Stimulated activated CD4-positive, alpha-beta T cell treated with anti-CD3 and anti-CD28 coated beads, Interleukin-4, amount 100 ng/mL, for 24 hours (primary cell): ENCODE measurements at places on chromosomes 4 and X.

DNA sequence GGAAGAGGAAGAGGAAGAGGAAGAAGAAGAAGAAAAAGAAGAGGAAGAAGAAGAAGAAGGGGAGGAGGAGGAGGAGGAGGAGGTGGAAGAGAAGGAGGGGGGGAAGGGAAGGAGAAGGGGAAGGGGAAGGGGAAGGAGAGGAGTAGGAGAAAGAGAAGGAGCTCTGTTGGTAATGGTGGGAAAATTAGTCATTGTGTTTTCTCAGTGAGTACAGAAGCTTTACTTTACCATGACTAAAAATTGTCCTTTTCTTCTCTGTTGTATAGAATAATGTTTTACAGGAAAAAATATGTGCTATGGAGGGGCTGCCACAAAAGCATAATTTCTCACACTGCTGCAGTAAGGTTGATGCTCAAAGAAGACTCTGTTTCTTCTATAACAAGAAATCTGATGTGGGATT is 4.1 kb downstream of the AFM start:
- DNase-seq, result no peak

- peak; percentile 8 for DNase-seq
Observed at GRCh38 chrX:41664375-41664901, 24.3 kb upstream of the GPR34 start.

- no peak for DNase-seq
Observed at GRCh38 chrX:39894683-39895082, 203.1 kb downstream of the BCOR start.

- no peak for DNase-seq
Observed at GRCh38 chr4:154044108-154044531, 255.2 kb upstream of the SFRP2 start.

GRCh38 chr4:159349332-159349731 is 246.5 kb downstream of the RAPGEF2 start:
- DNase-seq, result no peak

DNA sequence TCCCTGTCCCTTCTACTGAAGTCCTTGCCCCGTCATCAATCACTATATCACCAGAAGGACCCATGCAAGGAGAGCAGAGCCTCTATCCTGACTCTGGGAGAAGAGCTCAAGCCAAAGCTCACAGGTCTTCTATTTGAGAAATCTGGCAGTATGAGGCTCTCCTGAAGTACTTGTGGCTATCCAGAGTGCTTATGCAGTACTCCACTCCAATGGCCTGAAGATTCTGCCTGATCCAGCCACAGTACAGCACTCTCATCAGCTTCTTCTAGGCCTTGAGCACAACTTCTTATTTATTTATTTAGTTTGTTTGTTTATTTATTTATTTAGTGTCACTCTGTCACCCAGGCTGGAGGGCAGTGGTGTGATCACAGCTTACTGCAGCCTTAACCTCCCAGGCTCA is 13.0 kb downstream of the USP26 start:
- no peak for DNase-seq

- DNase-seq, result no peak
Observed at GRCh38 chrX:18855919-18856644, 127.8 kb downstream of the PHKA2 start.

DNA sequence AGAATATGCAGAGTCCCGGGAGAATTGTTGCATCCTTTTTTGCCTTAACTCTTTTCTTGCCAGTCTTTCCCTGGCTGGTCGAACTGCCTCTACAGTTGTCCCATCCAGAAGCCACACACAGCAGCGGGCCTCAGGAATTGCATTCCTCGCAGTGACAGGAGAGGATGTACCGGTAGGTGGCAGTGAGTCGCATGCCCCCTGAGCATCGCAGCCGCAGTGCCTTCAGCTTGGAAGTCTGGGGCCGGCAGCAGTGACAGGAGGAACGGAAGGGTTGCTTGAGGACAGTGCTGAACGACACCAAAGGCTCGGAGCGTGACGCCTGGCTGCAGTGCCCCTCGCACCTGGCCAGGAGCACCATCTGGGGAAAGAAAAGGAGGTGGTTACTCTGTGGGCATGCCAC is 23.5 kb downstream of the NDP start:
- DNase-seq, result peak; percentile 17

DNA sequence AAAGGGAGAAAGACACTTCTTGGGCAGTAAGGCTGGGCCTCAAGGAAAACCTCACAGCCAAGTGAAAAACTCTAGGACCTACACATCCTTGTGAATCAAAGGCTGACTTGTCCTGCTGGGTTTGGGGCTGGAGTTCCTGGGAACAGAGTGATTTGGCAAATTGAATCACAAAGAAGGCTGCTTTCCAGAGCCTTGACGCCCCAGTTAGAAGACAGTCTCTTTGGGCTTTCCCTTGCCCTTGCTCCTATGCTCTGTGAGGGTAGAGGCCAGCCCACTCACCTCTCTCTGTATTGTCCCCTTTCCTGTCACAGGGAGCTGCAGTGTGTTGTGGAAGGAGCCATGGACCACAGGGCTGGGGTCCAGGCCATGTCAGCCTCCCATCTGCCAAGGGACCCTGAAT is 9.6 kb downstream of the AMER1 start:
- DNase-seq, result no peak

GRCh38 chr4:87012265-87012953 is 77.6 kb downstream of the AFF1 start:
- DNase-seq, result no peak

GRCh38 chrX:9626379-9626778 is 139.3 kb downstream of the GPR143 start:
- DNase-seq, result no peak

DNA sequence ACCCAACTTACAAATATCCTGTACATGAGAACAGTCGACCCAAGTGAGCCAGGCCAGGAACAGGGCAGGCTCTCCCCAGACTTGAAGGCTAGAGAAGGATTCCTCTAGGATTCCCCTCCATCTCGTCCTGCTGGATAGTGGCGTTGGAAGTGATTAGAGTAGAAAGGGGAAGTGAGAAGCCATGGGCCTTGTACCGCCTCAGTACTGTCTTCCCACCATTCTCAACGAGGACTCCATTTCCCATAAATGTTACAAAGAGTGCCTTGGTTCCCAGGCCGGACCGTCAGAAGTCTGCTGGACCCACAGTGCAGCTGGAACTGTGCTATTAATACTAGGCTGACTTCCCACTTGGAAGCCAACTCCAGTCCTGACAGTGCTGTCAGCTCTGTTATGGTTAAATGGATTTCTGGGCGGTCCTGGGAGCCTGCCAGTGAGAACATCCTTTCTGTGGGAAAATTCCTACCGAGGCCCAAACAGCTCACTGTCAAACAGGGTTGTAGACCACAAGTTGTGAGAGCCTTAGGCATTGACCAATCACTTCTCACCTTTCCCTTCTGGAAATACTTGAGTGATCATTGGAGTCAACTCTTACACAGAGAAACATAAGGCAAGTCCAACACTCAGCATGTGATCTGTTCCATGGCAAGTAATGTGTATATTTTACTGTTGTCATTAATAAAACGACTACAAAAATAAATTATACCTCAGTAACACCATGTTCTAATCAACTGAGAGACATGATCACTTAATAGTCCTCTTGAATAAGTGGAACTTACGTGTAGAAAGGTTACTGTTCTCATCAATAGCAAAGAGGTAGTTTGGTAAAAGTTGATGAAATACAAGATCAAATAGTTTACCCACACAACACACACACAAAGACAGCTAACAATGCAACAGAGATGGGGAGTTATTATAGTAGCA is 58.4 kb downstream of the AMELX start:
- DNase-seq, result no peak

GRCh38 chr4:5996641-5997040 is 21.6 kb downstream of the C4orf50 start:
- no peak for DNase-seq

- DNase-seq, result no peak
Observed at GRCh38 chr4:153428941-153429475, 37.2 kb upstream of the TMEM131L start.

- DNase-seq, result no peak
Observed at GRCh38 chr4:139975830-139976272, 178.1 kb downstream of the MAML3 start.

DNA sequence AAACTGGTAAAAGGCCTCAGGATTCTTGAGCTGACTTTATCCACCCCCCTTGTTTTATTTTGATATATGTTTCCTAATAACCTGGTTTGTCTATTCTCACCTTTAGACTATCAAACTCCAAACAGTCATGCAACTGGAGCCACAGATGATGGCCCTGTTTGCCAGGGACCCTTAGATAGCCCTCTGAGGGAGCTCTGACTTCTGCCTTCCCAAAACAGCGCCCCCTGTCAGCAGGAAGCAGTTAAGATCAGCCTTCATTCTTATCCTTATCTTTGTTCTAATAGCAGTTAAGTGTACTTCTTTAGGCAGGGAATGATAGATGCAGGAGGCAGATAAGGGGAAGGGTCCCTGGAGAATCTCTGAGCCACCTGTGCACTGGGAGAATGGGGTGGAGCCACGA is 27.5 kb upstream of the CXCL13 start:
- no peak for DNase-seq

- DNase-seq, result no peak
Observed at GRCh38 chrX:13808293-13808692, 8.6 kb downstream of the GPM6B start.

GRCh38 chrX:150514462-150514861 is 54.0 kb upstream of the MTM1 start:
- DNase-seq, result no peak

- DNase-seq, result no peak
Observed at GRCh38 chr4:16496501-16496900, 270.2 kb upstream of the TAPT1 start.

GRCh38 chrX:102976286-102976685 is 39.2 kb downstream of the RAB40AL start:
- no peak for DNase-seq

GRCh38 chr4:140343303-140343702 is 30.1 kb upstream of the SCOC start:
- no peak for DNase-seq

DNA sequence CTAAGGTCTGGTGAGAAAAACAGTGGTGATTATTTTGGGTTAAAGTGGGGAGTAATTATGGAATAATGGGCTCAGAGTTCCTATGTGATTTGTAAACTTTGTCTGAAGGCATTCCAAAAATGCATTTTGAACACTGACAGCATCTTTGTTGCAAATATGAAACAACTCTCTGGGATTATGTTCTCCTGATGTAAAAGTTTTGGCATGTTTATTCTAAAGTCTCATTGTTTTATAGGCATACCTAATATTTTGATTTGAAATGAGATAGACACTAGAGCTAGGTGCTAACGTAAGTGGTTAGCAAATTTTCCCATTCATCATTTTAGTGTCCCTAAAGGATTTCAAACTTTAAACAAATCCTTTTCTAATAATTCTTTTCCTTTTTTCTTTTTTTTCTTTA is 140.9 kb upstream of the ANXA3 start:
- DNase-seq, result no peak

GRCh38 chrX:66098162-66098561 is 58.3 kb upstream of the VSIG4 start:
- no peak for DNase-seq
